ENCODE measurements at places on chromosomes 12 and 14.

DNA sequence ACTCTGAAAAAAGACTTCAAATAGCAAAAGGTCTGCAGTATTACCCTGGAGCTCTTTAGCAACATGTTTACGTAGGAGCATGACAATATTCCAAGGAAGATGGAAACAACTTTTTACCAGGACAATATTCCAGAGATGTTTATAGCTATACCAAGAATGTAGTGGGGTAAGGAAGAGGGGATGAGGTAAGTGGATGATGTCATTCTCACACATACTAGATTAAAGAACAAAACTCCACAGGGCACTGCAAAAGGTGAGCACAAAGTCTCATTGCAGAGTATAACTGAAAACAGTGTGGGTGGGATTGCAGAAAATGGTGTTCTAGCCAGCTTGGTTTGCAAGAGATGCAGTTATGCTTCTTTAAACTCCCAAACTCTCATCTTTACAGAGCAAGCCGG lies 8.4 kb downstream of the CMTM5 start:
- no peak for DNase-seq

DNA sequence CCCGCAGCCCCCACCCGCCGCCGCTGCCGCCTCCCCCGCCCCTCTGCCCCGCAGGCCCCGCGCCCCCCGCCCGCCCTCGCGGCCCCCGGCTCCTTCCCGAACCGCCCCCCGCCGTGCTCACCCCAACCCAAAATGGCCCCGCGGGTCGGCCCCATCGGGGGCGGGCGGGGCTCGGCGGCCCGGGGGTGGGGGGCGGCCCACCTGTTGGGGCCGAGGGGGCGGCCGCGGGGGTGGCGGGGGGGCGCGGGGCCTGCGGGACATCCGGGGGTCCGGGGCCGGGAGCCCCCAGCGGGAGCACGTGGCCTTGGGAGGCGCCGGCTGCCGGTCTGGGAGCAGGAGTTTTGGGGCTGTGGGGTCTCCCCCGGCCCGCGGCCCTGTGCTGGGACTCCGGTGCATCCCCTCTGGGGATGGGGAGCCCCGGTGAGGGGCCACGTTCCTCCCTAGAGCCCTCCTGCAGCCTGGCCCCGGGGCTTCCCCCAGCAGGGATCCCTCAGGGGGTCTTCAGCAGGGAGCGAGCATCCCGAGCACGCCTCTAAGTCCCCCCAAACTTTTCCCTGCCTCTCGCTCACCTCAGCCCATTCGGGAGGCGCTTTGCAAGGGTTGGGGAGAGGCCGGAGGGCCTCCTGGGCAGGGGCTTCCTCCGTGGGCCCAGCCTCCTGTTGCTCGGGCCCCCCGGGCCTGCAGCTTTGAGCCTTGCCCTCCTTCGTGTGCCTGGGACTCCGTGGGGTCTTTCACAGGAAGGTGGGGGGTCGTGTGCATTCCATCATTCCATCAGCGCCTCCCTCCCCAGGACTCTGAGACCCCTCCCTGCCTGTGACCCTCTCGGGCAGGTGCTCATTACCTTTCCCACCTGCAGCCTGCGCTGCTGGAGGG lies 710 bp downstream of the MTA1 start:
- DNase-seq = no peak

DNA sequence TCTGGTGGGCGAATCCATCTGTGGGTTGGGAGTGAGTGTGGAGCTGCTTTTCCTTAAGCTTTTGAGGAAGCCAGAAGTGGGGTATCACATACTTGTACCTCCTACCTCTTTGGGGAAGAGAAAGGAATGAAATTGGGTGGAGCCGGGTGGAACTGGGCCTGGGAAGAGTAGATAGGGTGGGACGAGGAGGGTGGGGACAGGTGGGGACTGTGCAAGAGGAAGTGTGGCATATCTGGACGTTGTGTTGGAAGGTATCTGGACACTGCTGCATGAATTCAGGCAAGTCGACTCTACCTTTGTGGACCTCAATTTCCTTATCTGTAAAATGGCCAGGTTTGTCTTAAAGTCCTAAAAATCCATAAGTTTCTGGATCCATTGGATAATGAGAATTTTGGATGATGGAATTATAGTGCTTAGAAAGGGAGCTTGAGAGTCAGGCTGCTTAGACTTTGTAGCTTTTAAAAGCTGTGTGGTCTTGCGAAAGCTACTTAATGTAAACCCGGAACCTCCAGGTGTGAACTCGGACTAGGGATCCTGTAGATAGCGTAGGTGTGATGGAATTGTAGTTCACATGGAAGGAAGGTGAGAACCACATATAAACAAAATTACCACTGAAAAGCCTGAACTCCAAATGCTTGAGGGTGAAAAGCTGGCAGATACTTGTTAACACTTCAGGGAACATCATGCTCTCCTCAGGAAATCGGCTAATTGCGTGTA lies 2.1 kb downstream of the VRTN start:
- DNase-seq = no peak

- DNase-seq = no peak
Measured at GRCh38 chr12:41140117-41140516, 48.0 kb upstream of the PDZRN4 start.

- no peak for DNase-seq
Measured at GRCh38 chr14:44463356-44464004, 43.6 kb downstream of the FSCB start.

GRCh38 chr12:99981639-99982190 lies 3.0 kb downstream of the ANKS1B start:
- no peak for DNase-seq

GRCh38 chr14:97657609-97658008 lies 860.4 kb downstream of the VRK1 start:
- DNase-seq = no peak

DNA sequence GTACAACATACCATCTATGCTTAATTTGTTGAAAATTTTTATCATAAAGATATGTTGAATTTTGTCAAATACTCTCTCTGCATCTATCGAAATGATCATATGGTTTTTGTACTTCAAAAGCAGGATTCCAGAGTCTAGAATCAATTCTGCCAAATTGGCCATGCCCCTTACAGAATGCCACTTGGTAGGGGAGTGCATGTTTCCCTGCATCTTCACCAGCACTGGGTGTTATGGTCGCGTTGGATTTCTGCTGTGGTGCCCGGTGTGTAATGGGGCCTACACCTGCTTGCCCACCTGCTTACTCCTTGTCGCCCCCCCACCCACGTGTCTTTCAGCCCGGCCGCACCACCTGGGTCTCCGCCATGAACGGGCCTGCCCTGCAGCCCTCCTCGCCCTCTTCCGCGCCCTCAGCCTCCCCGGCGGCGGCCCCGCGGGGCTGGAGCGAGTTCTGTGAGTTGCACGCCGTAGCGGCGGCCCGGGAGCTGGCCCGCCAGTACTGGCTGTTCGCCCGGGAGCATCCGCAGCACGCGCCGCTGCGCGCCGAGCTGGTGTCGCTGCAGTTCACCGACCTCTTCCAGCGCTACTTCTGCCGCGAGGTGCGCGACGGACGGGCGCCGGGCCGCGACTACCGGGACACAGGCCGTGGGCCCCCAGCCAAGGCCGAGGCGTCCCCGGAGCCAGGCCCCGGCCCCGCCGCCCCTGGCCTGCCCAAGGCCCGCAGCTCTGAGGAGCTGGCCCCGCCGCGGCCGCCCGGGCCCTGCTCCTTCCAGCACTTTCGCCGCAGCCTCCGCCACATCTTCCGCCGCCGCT lies 12.3 kb downstream of the SH2B3 start:
- DNase-seq = no peak

GRCh38 chr12:66602483-66603143 lies 76.3 kb downstream of the GRIP1 start:
- DNase-seq = no peak

DNA sequence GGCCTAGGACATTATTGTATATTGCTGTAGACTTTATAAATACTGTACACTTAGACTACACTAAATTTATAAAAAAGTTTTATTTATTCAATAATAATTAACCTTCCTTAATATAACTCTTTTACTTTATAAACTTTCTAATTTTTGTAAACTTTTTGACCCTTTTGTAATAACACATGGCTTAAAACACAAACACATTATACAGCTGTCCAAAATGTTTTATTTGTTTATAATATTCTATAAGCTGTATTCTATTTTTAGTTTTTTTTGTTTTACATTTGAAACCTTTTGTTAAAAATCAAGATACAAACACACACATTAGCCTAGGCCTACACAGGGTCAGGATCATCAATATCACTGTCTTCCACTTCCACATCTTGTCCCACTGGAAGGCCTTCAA lies 190.0 kb downstream of the BMP4 start:
- no peak for DNase-seq

GRCh38 chr12:66003951-66004350 lies 126.6 kb downstream of the LLPH start:
- DNase-seq = no peak

- DNase-seq = no peak
Measured at GRCh38 chr12:85423947-85424346, 143.9 kb downstream of the ALX1 start.

GRCh38 chr14:68363466-68363842 lies 429.4 kb downstream of the ZFP36L1 start:
- DNase-seq = no peak

DNA sequence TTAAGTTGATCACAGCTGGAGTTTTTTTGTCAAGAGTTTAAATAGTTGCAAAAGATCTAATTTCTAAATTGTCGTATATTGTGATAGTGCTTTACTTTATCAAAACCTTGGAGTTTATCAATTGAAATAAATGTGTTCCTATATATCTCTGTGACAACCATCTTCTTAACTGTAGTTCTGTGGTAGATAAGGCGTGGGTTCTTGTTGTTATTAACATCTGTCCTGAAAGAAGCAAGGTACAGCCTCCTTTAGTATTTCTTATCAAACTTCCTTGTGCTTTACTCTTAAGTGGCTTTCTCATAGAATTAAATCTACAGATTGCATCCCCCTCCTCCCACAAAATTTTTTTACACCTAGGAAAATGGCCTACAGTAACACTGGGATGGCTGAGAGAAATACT lies 7.3 kb downstream of the SCYL2 start:
- DNase-seq = no peak

- no peak for DNase-seq
Measured at GRCh38 chr14:105487986-105488777, 1.5 kb downstream of the CRIP1 start.

- DNase-seq = no peak
Measured at GRCh38 chr12:62720025-62720424, 214.9 kb downstream of the PPM1H start.

- no peak for DNase-seq
Measured at GRCh38 chr14:70887207-70887681, 20.0 kb upstream of the PCNX1 start.

DNA sequence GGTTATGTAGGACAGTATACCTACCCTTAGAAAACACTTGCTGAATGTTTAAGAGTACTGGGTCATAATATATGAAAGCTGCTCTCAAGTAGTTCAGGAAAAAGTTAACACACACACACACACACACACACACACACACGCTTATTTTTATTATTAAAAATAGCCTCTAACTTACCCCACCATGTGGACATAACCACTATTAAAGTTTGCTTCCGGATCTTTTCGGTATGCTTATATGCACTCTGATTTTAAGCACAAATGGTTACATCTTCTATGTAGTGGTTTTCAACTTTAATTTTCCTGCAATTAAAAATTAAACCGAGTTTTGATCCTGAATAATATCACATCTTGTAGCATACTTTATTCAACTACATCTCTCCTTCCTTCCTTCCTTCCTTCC lies 84.9 kb upstream of the TRAF3 start:
- no peak for DNase-seq

DNA sequence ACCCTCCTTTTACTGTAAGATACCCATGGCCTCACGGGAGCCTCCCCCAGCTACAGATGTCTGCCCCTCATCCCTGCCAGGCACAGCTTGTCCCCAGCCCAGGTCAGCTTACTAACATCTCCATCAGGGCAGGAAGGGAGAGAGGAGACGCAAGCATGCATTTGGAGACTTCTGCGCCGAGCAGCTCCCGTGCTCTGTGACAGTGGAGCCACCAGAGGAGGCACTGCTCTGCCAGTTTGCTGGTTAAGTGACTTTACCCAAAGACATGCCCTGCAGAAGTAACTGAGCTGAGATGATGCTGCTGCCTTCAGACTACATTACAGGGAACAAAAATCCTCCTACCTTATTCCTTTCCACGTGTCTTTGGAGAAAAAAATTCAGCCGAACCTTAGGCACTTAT lies 133.4 kb downstream of the ESRRB start:
- no peak for DNase-seq

GRCh38 chr12:19965196-19966038 lies 402.9 kb upstream of the PDE3A start:
- no peak for DNase-seq

DNA sequence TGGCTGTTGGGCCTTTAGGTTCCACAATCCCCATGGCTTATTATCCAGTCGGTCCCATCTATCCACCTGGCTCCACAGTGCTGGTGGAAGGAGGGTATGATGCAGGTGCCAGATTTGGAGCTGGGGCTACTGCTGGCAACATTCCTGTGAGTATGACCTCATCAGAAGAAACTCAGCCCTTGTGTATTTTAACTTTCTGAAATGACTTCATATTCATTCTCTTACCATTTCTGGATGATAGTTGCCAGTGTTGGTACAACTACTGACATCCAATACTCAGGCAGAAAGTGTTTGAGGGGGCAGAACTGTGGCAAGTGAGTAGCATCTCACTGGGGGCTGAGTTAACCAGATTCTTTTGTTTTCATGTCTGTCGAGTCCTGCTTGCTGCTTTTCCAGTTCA lies 2.3 kb downstream of the DAZAP2 start:
- no peak for DNase-seq

DNA sequence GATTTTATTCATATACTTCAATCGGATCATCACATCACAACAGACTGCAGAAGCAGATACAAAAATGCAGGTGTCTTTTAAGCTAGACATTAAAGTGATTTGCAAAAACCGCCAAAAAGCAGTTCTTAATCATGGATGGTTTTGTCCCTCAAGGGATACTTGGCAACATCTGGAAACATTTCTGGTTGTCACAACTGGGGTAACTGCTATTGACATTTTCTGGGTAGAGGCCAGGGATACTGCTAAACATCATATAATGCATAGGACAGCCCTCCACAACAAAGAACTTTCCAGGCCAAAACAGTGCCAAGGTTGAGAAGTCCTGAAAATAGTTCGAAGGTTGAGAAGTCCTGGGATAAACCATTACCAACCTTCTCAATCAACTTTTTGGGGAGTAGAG lies 101.8 kb upstream of the BBS10 start:
- DNase-seq = no peak

GRCh38 chr12:1573960-1574864 lies 20.2 kb downstream of the FBXL14 start:
- DNase-seq = no peak

DNA sequence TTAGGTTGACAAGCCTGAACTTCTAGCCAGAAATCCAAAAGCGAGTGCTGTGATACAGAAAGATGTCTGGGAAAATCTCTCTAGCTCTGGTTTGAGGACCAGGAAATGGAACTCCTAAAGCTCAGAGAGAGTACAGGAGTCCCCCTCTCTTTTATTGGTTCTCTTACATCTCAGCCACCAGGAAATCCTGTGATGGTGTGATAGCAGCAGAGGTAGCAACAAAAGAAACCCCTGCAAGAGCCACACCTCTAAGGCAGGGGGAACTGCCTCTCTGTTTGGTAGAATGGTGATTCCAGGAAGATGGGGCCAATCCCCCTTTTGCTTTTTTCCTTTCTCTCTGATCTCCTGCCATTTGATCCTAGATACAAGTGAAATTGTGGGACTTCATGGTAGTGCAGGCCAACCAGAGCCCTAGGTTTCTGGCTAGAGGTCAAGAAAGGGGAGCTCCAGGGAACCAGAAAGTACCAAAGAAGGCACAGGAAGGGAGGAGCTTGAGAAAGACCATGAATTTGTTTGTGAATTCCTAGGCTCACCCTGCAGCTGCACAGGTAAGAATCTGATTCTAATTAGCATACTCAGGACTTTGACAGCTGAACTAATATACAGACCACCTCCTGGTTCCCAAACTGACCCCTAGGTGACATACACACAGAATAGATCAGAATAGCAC lies 88.5 kb downstream of the PAPLN start:
- DNase-seq = no peak
